Kidney (tissue), 22 donors: ENCODE measurements at places on chromosomes 5 and 9. TPM values are rescaled to one million over a fixed set of nuclear protein-coding genes. Genes with fewer than 3 reads are reported as not detected.

Gene IFNA2
- polyA plus RNA-seq = not detected

Gene CYSRT1
- 1.3 TPM for polyA plus RNA-seq

Gene IL17B
- 4.7 TPM for polyA plus RNA-seq

Gene SOHLH1
- polyA plus RNA-seq = not detected

Gene HTR4
- not detected for polyA plus RNA-seq

Gene PCDHB9
- 0.47 TPM for polyA plus RNA-seq

Gene FBP2
- not detected for polyA plus RNA-seq

Gene CCDC180
- polyA plus RNA-seq = 3.8 TPM

Gene JAKMIP2
- polyA plus RNA-seq = 0.71 TPM

Gene PCDHGA3
- 0.22 TPM for polyA plus RNA-seq

Gene TEX48
- polyA plus RNA-seq = not detected

Gene PCDHA13
- 0.49 TPM for polyA plus RNA-seq

Gene CTXN3
- 79.2 TPM for polyA plus RNA-seq

Gene IFT74
- polyA plus RNA-seq = 14.1 TPM

- no peak for DNase-seq
These were observed 39.7 kb downstream of the SUB1 start for GRCh38 chr5:32625106-32625505.

GRCh38 chr9:129958796-129959195 lies 84.2 kb downstream of the FNBP1 start:
- DNase-seq = no peak

GRCh38 chr5:16410338-16410737 lies 55.3 kb downstream of the ZNF622 start:
- DNase-seq = no peak

GRCh38 chr5:157150995-157151394 lies 8.3 kb upstream of the MED7 start:
- no peak for DNase-seq

GRCh38 chr5:91129748-91130147 lies 253.4 kb downstream of the ARRDC3 start:
- DNase-seq = no peak

DNA sequence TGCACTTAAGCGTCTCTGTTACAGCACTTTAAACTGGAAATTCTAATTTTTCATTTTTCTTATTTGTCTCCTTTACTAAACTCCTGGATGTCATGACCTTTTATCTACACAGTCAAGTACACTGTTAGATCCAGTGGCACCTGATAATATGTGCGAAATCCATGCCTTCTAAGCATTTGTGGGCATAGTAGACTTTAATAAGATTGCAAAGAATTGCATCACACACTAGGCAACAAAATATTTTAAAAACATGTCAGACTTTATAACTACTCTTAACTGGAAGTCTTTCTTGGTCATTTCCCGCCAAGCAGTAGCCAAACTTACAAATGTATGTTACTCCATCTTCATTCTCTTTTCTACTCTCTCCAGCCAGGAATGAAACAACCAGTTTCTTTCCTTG lies 5.0 kb upstream of the SPINK1 start:
- no peak for DNase-seq

DNA sequence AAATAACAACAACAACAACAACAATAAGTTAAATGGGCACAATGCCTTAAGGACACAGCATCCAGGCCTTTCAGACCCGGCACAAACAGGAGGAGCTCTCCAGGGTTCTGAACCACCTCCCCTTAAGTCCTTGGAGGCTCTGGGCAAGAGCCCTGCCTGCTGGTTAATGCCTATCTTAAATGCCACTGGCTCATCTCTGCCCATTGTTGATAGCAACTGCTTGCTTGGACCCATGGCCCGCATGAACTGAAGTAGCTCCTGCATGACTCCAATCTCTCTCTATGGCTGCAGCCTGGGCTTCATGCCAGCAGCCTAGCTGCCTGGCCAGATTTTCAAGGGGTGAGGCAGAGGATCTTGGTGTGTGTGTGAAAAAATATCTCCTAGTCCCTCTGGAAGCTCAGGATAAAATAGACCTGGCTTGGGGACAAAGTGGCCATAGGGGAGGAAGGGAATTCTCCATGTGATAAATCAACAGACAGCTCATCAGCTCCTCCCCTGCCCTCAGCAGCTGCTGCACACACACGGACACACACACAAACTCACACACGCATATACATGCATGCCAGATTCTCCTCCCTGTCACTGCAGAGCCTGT lies 27.4 kb downstream of the FAM219A start:
- peak; percentile 71 for DNase-seq

- peak; percentile 29 for DNase-seq
These were observed 25.9 kb downstream of the CTSL start for GRCh38 chr9:87751868-87752267.

DNA sequence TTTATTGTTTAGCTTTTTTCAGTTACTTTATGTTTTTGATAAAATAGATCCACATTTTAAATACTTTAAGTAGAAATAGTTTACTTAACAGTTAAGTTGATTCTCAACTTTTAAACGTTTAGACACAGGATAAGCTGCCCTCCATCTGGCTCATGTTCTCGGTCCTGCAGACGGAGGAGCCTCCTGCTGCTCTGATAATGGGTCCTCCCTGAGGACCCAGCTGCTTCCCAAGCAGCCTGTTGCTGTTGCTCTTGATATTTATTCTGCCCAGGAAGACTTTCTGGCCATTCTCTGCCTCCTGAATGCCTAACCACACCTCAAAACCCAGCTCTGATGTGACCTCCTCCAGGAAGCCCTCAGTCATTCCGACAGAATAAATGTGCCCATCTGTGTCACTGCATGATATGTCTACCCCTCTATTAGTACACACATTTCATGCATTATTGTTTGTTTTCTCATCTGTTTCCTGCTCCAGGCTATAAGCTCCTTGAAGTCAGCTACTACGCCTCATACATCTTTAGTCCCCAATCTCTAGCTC lies 267.2 kb upstream of the MSX2 start:
- no peak for DNase-seq

GRCh38 chr9:22036866-22037626 lies 27.9 kb upstream of the CDKN2B start:
- DNase-seq = no peak

GRCh38 chr9:83154087-83154736 lies 91.3 kb upstream of the RASEF start:
- no peak for DNase-seq

GRCh38 chr9:108761655-108762347 lies 94.0 kb downstream of the ACTL7B start:
- DNase-seq = peak; percentile 58

- DNase-seq = peak; percentile 19
These were observed 269.6 kb downstream of the ELAVL2 start for GRCh38 chr9:23556459-23556858.

DNA sequence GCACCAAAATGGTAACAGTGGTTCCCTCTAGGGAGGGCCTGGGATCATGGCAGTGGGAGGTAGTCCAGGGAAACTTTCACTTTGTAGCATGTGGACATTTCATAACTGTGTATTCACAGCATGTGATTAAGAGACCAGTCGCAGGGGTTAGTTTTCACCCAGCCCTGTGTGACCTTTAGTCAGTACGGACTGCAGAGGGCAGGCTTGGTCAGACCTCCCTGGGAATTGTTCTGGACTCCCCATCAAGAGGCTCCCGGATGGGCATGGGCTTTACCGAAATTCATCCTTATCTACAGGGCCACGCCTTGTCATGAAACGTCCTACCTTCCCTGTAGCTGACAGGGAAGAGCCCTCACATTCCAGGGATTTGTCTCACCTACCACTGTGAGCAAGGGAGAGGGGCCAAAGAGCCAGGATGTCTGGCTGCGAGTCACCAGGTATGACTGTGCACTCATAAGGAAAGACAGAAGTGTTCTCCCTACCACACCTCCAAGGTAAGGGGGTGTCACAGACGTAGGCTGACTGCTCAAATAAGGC lies 19.9 kb downstream of the GPX3 start:
- DNase-seq = no peak

- no peak for DNase-seq
These were observed 43.6 kb downstream of the TSPAN17 start for GRCh38 chr5:176690911-176691310.

- no peak for DNase-seq
These were observed 94.5 kb downstream of the PLPP1 start for GRCh38 chr5:55440188-55440646.

DNA sequence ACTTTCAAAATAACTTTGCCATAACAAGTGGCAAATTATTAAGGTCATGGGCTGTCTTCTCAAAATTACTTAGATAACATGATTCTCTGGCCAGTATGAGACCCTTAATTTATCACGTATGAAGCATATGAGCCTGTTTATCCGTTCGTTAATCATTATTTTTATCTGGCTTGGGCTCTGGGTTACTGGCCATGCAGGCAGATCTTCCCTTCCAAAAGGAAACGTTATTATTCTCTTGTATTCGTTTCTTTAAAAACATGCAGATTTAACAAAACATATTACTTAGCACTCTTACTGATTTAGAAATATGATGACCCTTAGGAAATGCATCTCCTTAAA lies 148.6 kb downstream of the DOCK8 start:
- DNase-seq = no peak

DNA sequence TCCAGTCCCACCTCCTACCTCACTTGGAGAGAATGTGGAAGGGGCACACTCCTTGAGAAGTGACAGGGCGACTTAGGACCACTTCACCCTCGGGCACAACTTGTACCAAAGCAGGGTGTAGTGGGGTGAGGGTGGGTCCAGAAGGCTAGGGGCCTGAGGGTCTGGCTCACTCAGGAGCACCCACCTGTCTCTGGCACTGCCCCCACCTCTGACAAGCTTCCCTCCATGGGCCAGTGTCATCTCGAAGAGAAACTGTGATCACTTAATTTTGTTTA lies 76.9 kb upstream of the OLFM1 start:
- no peak for DNase-seq

DNA sequence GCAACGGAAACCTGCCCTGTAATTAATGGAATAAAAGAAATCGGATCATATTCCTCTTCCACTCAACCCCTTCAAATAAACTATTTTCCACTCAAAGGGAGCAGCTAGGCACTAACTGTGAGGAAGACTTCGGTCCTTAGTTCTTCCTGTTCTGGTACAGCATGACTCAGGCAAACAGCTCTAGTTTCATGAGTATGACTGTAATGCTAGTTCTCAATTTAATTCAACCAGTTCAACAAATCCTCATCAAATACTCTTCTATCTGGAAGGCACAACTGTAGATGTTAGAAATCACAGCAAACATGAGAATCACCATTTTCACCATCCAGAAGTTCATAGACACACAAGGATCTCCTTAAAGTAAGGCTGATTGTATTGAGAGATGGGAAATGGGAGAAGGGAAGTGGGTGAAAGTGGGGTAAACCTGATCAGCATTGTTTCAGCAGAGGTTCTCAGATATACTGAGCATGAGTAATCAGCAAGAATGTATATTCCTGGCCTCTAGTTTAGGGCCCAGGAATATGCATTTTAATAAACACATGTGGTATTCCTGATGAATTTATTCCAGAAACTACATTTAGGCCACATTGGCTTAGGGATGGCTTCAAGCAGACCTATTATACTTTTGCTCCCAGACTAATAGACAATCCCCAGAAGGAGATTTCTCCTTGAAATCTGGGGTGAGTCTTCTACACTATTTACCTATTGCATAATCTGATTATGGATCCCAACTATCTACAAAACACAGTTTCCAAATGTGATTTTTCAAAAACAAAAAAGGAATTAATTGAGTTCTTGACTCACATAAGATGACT lies 141.1 kb upstream of the SLC12A2 start:
- no peak for DNase-seq

- no peak for DNase-seq
These were observed 412.6 kb upstream of the PAPPA start for GRCh38 chr9:115740986-115741385.

GRCh38 chr5:146962801-146963355 lies 84.3 kb upstream of the PPP2R2B start:
- DNase-seq = no peak
